Foreskin keratinocyte (primary cell): ENCODE measurements at places on chromosomes 4 and X.

DNA sequence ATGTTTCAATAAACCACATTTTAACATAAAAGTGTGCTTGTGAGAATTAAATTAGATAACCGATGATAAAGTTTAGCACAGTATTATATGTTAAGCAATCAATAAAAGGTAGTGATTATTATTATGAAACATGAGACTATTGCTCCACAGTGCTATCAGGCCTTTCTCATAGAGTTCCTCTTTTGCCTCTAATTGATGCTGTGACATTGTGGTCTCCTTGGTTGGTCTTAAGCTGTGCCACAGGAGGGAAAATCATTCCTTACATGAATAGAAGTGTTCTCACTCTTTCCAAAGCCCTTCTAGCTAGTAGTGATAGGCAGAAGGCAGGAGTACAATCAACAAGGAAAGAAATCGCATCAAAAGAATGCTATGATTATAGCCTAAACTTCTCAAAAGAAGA lies 9.2 kb upstream of the PDHA2 start:
- no peak for DNase-seq

DNA sequence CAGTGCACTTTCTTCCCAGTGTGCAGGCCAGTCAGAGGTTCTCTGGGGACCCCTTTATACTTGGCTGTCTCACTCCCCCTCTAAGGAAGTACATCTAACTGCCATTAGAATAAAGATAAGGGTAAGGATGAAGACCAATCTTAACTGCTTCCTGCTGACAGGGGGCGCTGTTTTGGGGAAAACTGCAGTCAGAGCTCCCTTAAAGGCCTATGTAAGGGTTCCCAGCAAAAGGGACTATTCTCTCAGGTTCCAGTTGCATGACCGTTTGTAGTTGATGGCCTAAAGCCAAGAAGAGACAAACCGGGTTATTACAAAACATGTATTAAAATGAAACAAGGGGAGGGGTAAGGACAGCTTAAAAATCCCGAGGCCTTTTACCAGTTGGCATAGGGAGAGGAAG lies 115.6 kb upstream of the SPIN4 start:
- no peak for DNase-seq

DNA sequence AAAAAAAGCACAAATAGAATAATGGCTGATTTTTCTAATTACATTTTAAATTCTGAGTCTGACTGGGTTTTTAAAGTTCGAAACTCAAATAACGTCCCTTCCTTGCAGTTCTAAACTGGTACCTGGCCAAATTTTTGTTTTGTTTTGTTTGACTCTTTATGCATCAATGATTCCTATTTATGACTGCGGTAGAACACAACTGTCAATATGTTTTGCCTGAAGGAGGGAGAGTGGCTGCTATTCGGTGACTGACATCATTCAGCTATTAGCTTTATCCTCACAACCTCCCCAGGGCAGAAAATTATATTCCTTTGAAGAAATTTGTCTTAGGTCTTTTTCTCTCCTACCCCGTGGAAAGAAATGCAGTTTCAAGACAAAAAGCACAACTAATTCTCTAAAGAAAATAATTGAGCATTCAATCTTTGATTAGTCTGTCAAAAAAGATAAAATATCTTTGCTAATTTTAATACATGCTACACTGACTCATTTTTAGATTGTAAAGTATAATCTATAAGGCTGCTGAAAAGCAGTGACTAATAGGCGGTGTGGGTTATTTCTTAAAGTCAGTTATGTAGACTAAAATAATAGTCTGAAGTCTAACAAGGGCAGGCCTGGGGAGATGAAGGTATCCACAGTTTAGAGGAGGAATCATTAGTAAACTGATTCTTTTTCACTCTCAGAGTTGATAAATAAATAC lies 61.9 kb downstream of the TMEM150C start:
- DNase-seq: no peak

DNA sequence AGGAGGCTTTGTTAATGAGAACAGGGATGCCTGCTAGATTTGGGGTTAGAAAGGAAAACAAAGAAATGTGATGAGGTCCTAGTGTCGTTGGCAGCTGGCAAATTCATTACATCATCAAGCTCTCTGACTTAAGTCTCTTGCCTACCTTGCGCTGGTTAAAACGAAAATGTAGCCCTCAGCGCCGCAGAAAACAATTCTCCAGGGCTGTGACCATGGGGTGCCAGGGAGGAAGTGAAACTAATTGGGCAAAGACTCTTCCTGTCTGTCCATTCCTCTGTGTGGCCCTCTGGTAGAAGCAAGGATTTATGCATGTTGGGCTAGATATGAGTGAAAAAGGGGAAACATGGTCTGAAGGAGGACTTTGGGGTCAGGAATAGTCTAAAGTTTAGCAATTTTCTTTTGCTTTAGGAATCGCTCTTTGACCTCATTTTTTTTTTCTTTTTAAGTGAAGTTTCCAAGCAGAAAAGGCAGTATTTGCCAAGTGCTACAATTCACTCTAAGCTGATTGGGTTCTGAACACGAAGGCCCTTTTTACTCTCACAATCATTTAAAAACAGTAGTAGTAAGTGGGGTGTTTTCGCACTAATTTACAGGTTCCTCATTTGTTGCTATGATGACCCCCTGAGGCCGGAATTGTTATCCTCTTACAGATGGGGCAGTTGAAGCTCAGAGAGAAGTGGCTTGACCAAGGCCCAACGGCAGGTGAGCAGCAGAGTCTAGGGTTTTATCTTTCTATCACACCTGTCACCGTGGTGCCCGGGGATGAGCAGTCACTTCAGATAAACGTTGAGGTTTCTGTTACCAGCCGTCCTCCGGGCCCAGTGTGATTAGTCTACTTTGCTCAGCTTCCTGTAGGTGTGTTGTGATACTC lies 27.3 kb upstream of the CHRNA9 start:
- DNase-seq: no peak

GRCh38 chr4:46586566-46586965 lies 196.6 kb upstream of the GABRA2 start:
- DNase-seq: no peak

GRCh38 chr4:36024901-36025660 lies 219.2 kb downstream of the ARAP2 start:
- DNase-seq: peak; percentile 76

- DNase-seq: no peak
Observed at GRCh38 chr4:130025701-130026100, 929.7 kb downstream of the C4orf33 start.

DNA sequence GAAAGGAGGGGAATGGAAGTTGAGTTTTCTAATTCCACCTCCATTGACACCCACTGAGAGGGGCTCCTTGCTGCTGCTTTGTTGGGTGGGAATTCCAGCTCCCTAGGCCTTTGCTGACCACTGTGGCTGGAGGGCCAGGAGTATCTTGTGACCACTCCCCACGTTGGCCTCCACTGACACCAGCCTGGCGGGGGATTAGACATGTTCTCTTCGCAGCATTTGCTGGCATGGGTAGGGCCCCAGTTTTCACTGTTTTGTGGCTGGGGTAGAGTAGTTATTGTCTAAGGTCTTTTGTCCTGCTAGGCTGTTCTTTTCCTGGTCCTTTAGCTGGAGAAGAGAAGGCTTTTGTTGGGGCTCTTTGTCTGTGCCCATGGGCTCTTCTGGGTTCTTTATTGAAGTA lies 116.7 kb downstream of the CDKL5 start:
- DNase-seq: no peak

- no peak for DNase-seq
Observed at GRCh38 chr4:37891260-37892159, 626 bp downstream of the TBC1D1 start.

DNA sequence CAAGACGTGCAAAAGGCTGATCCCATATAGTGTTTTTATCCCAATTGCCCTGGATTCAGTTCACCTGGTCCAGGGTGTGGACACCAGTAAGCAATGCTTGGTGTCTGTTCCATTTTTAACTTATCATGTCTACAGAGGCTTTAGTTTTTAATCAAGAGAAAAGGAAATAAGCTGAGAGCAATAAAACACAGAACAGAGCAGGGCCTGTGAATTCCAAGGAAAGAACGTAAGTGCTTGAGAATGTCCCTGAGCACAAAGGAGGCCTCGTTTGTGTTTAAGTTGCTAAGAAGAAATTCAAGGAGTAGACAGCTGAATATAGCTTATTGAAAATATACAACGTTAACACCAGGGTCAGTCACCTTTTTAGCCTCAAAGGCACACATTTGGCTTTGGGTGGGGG lies 191.3 kb downstream of the GPC3 start:
- no peak for DNase-seq

DNA sequence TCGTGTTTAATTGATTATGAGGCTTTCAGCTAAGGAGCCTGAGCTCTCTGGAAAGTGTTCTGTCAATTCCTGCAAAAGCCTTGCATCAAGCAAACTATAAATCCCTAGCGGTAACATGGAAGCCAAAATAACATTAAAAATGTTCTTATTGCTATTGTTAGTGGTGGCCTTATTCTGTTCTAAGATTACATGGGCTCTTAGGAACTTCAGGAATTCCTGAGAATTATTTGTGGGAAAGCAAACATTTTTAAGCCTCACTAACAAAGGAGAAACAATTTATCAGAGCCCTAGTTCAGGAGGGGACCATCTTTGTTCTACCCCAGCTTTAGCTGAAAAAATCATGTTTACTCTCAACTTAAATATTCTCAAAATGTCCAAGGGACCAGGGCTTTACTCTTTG lies 119.6 kb downstream of the PAPSS1 start:
- DNase-seq: no peak

DNA sequence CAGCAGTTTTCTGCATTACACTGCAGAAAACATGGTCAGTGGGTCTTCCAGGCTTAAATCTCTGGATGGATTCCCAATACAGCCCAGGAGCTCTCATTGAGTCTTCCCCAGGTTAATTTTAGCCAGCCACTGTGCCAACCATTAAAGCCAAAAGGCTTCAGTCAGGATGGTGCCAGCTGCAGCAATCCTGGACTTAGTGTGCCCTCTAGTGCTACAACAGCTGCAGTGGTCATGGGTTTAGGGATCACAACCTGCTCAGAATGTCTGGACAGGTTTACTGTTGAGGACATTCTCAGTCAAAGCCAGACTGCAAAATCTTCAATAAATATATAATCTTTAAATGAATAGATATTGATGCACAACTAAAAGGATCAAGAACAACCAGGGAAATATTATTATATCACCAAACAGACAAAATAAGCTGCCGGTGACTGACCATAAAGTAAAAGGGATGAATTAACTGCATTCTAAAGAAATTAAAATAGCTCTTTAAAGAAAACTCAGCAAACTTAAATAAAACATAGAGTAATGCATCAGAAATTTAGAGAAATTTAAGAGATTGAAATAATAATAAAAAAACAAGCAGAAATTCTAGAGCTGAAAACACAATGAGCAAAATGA lies 639.9 kb downstream of the SPOCK3 start:
- DNase-seq: no peak

DNA sequence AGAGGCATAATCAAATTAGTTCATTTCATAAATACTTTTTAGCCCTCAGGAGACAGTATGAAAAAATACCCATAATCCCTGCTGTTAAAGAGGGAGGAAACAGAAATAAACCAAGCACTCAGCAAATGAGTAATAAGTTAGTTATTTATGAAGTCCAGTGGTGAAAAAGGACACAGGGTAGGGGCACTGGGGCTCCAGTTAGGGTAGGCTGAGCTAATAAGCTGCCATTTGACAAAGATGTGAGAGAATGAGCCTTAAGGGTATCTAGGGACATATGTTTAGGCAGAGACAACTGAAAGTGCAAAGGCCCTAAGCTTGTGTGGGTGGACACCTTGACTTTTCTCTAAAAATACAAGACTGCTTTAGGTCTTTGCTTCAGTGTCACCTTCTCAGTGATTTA lies 94.4 kb downstream of the IL15 start:
- DNase-seq: peak; percentile 19

DNA sequence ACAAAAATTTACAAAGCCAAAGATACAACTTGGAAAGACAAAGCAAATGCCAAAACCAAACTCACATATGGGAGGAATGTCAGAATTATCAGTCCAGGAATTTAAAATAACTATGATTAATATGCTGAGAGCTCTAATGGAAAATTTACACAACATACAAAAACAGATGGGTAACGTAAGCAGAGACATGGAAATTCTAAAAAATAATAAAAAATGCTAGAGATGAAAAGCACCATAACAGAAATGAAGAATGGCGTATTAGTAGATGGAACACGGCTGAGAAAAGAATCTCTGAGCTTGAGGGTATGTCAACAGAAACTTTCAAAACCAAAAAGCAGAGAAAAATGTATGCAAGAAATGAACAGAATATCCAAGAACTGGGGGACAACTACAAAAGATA lies 4.1 kb upstream of the MANBA start:
- no peak for DNase-seq

GRCh38 chrX:107712231-107713202 lies 63.1 kb downstream of the TSC22D3 start:
- DNase-seq: no peak

DNA sequence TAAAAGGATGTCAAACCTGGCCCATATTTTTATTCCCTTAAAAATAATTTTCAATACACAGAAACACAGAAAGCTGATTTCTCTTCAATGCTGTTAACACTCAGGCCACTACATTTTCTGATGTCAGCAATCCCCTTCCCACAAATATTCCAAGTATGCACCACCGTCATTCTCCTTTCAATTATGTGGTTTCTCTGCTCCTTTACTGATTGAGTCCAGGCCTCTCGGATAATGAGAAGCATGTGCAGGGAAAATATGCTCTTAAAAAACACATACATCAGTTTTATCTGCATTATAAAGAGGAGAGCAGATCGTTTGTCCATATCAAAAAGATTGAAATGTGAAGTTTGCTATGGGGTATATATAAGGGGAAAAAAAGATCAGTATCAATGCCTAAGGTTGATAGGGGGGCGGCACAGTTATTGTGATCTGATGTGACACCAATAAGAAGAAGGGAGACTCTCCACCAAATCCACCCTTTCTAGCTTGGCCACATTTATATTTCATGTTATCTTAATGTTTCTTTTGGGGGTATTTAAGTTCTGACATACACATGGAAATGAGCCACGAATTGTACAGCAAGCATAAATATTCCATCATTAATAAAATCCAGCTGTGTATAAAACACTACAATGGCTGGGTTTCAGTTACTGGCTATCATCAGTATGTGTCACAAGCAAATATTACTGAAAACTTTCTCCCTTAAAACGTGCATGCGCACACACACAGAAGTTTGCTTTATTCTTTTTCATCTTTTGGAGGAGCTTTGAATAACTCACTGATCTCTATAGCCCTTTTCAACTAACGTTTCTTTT lies 6.4 kb downstream of the AMOT start:
- no peak for DNase-seq

DNA sequence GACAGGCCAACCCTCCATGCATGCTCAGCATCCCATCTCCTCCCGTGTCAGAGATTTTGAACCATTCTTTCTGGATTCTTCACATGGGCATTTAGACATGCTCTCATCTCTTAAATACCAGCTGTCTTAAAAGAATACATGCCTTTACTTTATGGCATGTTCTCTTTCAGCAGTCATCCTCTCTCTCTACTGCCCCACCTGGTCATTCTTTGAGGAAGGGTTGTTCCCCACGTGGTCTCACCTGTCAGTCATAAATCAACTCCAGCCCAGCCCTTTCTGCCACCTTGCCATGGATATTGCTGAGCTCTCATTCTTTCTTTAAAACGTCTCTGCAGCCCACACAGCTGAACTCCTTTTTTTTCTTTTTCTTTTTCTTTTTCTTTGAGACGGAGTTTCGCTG lies 111.3 kb downstream of the ARHGAP10 start:
- DNase-seq: peak; percentile 45

DNA sequence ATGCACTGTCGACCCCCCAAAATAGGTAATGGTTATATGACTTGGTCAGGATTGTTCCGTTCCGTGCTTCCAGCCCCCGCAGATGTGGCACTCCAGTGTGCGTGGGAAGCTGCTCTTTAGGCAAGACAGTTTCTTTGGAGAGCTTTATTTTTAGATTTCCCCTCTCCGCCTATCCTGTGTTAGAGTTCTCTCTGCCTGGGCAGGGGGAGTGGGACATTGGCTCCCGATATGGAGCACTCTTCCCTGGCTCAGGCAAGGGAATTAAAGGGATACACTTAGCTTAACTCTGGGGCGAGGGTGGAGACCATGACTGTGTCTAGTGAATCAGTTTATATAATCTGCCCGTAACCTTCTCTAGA lies 36.0 kb downstream of the DLG3 start:
- no peak for DNase-seq
